ENCODE measurements at places on chromosomes 12 and 14. TPM values are rescaled to one million over a fixed set of nuclear protein-coding genes. Genes with fewer than 3 reads are reported as not detected.
A peak's percentile ranks its signal among the peaks of the same experiment; 100 is the strongest.

DNA sequence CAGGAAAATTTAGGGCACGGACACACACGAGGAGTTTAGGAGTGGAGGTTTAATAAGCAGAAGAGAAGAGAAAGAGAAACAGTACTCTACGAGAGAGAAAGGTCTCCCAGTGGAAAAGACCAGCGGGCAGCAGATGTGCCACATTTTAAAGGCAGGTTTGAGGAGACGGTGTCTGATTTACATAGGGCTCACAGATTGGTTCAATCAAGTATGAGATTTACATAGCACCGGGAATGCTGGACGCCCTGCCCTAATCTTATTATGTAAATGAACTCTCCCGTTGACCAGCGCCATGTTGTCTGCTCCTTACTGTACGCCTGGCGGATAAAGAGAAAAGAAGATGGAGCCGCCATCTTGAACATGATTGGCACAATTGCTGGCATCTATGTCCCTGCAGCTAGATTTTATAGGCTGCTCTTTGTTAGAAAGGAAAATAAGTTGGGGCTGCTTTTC lies 17.9 kb downstream of the NFKBIA start:
- H3K36me3 ChIP-seq: no peaks in the 10 kb centered on the region
- H3K27ac ChIP-seq: no peak overlapping the region
- DNase-seq: no peak
- H3K4me3 ChIP-seq: no peak overlapping the region
- no peaks in the 10 kb centered on the region for H3K4me1 ChIP-seq
- H3K27me3 ChIP-seq: no peaks in the 10 kb centered on the region

DNA sequence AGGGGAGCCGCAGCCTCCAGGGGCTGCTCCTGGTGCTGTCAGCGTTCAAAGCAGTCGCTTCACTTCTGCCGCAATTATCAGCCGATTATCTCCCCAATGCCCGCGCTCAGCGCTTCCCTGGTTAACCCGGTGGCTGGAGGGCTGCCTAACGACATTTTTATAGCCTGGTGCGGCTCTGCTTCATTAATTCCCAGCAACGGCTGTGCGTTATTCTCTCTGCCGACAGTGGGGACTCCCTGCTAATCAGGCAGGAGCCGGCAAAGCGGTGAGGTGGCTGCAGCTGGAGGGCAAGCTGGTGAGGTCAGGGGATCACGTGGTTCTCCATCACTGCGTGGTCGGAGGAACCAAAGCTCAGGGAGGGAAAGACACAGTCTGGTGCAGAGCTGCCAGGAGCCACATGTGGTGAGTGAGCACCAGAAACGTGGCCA lies 62.9 kb downstream of the GLRX5 start:
- H3K36me3 ChIP-seq: no peaks in the 10 kb centered on the region
- peak; percentile 83 for DNase-seq
- H3K4me3 ChIP-seq: peak overlapping the region; percentile 49
- no peak overlapping the region for H3K27ac ChIP-seq

ESRRB gene
- total RNA-seq: 0.11 TPM

DNA sequence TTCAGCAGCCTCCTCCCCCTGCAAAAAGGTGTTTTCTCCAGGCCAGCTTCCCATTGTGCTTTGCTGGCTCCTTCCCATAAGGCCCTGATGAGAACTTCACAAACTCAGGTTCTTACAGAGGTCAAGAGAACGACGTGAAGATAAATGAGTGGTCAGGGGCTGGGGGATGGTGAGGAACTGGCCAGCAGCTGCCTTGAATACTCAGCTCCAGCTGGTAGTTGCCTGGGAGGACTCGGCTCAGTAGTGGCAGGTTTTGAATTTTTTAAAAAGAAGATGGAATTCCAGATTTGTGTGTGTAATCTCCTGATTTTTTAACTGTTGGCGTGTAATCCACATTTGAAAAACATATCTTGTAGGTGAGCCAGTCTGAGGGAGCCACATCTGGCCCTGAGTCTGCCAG lies 5.9 kb downstream of the DDX55 start:
- H3K4me1 ChIP-seq: no peaks in the 10 kb centered on the region
- H3K4me3 ChIP-seq: no peak overlapping the region
- DNase-seq: no peak
- H3K36me3 ChIP-seq: peaks cover 85% of the 10 kb centered on the region
- H3K27ac ChIP-seq: no peak overlapping the region

DNA sequence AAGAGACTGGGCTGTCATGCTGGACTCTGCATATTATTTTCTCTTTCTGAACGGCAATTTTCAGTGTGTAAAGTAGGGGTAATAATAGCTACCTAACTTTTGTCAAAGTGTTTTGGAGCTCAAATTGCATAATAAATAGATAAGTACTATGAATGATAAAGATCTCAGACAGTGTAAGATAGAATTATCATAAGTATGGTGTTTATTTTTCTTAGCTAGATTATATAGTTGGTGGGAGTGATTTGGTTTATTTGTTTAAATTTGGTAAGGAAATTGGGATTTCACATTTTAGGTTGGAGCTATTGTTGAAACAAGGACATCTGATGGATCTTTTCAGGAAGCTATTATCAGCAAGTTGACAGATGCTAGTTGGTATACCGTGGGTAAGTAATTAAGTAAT lies 7.4 kb downstream of the ARID4A start:
- H3K4me3 ChIP-seq: no peak overlapping the region
- H3K4me1 ChIP-seq: no peaks in the 10 kb centered on the region
- DNase-seq: no peak
- H3K27me3 ChIP-seq: no peaks in the 10 kb centered on the region
- H3K27ac ChIP-seq: no peak overlapping the region

ESYT1 gene
- 112 TPM for total RNA-seq

DNA sequence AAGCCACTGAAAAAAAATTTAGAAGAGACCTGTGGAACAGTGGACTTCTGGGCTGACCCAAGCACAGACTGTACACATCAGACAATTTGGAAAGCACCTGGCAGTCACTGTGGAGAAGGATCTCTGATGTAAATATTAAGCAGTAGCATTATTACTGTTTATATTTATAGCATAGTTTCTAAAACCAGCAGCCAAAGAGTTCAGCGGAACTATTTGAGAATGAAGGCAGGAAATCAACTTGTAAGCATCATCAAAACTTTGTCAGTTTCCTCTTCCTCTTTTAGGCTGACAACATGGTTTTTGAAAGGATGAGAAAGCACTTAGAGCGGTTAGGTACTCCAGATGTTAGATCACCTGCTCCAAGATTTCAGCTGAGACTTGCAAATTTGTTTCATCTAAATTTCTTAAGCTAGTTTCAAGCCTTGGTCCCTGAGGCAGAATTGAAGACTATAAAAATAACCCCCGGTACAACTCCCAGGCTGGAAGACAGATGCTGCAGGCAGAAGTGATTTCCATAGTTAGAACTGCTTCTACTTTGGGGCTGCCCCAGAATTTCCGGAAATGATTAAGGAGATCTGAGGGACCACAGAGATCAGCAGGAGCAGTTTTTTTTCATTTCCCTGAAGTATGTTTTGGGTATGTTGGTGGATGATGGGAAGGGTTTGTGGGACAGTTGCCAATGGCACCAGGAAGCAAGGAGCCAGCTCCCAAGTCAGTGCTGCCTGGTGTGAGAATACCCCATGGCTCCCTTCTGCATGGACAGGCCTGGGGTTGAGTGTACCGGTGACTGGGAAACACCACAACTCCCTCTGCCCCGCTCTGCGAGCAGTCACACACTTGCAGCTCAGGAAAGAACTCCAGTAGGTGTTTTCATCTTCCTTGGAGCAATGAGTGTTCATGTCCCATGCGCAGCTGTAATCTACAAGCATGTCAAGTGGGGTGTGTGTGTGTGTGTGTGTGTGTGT lies 354.5 kb downstream of the NUAK1 start:
- no peaks in the 10 kb centered on the region for H3K36me3 ChIP-seq
- H3K4me3 ChIP-seq: no peak overlapping the region
- DNase-seq: no peak
- no peaks in the 10 kb centered on the region for H3K4me1 ChIP-seq

GRCh38 chr12:96094201-96094600 lies 58.8 kb upstream of the LTA4H start:
- H3K4me3 ChIP-seq: no peak overlapping the region
- peak; percentile 79 for DNase-seq
- H3K4me1 ChIP-seq: no peaks in the 10 kb centered on the region
- H3K36me3 ChIP-seq: peaks cover 5% of the 10 kb centered on the region
- no peak overlapping the region for H3K27ac ChIP-seq

DNA sequence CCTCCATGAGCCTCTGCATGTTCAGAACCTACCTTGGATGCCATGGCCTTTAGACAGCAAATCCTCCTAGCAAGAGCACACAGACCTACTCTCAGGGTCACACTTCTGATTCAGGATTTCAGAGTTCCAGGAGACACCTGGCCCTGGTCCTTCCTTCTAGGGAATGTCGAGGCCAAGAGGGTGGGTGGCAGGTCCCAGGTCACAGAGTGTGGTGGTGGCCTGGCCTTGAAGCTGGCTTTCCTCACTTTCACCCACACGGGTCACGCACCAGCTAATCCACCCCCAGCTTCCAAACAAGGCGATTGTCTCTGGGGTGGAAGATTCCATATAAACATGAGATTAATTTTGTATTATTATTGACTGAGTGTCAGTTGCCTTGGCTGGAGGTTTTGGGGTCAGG lies 328.3 kb upstream of the RTL1 start:
- peak; percentile 8 for DNase-seq
- H3K4me3 ChIP-seq: no peak overlapping the region
- no peak overlapping the region for H3K27ac ChIP-seq

DNA sequence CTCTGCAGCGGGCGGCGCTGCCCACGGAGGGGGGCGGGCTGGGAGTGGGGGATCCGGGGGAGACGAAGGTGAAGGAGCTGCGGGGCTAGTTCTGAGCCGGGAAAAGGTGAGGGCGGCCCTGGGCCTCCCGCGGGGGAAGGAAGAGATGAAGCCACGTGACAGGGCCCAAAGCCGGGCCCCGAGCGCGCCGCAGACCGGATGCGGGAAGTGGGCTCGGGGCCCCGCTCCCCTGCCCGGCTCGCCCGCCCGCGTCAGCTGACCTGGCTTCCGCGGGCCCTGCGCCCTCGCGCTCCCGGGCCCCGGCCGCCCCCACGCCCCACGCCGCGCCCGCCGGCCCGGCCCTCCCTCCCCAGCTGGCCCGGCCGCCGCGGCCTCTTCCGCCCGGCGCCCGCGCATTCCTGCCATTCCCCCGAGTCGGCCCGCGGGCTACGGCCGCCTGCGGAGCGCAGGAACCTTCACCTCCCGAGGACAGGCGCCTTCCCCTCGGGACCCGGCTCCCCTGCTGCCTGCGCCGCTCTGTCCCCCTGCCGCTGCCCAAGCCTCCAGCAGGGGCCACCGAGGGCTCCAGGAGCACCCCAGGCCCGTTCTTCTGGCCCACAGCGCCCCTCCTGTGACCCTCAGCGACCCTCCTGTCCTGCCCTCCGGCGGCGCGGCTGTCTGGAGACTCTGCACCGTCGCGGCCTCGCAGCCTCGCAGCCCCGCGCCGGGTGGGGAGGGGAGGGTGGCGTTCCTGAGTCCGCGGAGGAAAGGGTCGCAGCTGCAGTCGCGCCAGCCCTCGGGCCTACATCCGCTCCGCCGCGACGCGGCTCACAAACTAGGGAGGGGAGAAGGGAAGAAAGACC lies 20.4 kb downstream of the NINJ2 start:
- peak; percentile 87 for DNase-seq
- peak overlapping the region; percentile 70 for H3K4me3 ChIP-seq
- H3K27ac ChIP-seq: no peak overlapping the region
- H3K4me1 ChIP-seq: no peaks in the 10 kb centered on the region
- no peaks in the 10 kb centered on the region for H3K27me3 ChIP-seq

RBP5 gene
- total RNA-seq: 2.1 TPM

Measured in H9 (cell line).